ENCODE measurements at places on chromosomes 3 and 15. TPM values are rescaled to one million over a fixed set of nuclear protein-coding genes. Genes with fewer than 3 reads are reported as not detected.

- DNase-seq, result no peak
These were observed 268.0 kb downstream of the SUCLG2 start for GRCh38 chr3:67386451-67386850.

DNA sequence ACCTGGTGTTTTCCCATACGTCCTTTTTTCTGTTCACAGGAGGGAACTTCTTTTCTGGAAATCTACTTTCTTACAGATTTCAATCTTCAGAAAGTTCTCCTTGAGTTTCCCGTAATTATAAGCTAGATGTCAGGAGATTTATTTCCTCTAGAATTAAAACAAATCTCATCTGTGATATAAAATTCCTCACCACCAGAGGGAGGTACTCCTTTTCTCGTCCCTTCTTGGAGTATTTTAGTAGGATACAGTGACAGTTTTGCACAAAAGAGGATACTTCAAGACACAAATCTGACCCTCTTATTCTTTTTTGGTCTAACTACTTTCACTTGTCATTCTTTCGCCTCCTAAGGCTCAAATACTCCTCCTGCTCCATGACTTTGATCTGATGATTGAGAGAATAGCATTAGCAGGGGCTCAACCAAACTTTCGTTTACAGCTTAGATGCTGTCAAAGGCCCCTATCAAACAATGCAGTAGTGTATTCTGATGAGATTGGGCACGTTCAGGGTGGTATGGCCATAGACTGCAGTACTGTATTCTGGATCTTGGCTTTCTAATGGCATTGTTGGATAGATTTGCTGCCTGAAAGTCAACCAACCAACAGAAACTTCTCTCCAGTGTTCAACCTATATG, 38.0 kb downstream of the TMEM41A start:
- DNase-seq, result no peak

DNA sequence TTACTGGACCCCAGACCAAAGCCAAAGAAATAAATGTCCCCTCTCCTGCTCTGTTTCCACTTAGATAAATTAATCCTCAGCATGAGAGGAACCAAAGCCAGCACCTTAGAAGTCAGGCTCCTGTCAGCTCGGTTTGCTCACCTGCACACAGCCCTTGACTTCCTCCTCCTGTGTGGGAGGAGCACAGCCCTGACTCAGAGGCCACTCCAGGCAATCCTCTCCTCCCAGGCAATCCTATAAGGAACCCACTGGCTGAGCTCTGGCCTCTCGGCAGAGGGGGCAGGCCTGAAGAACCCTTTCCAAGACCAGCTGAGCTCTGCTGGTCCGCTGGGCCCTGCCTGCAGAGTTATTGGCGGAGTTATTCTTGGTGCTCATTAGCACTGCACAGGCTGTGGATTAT, 30.8 kb downstream of the LIPC start:
- DNase-seq, result no peak

- no peak for DNase-seq
These were observed 75.9 kb downstream of the GABRG3 start for GRCh38 chr15:27046880-27047279.

GRCh38 chr15:96199111-96199510, 131.4 kb upstream of the NR2F2 start:
- DNase-seq, result no peak

DNA sequence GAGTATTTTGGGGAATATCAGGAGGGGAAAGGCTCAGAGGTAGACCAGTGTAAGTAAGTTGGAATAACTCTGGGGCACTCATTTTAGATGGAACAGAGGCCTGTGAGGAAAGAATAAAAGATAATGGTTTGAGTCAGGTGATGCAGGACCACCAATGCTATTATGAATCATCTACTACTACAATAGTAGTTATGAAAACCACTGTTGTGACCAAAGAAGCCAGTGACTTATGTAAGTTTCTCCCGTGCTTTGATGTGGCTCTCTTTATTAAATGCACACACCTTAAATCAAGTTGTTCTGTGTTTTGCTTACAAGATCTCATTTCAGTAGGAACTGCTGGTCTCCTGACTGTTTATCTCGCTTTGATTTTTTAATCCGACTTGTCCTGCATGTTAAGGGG, 13.1 kb upstream of the GUCA1C start:
- DNase-seq, result no peak

DNA sequence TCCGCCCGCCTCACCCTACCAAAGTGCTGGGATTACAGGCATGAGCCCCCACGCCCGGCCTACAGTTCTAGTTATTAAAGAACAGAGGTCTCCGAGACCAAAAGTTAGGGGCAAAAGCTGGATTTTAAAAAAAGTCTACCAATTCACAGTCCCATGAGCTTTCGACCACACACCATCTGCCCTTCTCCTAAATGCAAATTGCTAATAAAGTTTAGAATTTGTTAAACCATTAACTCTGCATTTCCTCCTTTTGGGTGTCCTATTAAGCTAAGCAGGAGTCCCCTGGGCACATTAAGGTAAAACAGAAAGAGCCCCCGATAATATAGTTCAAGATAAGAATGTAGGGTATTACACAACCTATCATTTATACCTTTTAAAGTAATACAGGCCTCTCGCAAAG, 322.7 kb downstream of the FOXP1 start:
- no peak for DNase-seq

DNA sequence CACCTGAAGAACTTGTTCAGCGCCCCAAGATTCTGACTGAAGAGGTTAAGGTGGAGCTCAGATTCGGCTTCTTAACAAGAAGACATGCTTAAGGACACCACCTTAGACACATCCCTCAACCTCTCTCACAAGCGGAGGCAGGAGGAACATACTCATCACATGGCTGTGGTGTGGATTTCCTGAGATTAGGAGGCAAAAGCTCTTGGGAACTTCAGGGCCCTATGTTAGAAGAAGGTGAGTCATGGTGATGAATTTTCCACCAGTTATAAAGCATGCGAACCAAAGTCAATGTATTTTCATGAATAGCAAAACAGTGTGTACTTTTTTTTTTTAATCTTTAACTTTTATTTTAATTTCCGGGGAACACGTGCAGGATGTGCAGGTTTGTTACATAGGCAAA, 212.2 kb upstream of the SUCLG2 start:
- no peak for DNase-seq

DNA sequence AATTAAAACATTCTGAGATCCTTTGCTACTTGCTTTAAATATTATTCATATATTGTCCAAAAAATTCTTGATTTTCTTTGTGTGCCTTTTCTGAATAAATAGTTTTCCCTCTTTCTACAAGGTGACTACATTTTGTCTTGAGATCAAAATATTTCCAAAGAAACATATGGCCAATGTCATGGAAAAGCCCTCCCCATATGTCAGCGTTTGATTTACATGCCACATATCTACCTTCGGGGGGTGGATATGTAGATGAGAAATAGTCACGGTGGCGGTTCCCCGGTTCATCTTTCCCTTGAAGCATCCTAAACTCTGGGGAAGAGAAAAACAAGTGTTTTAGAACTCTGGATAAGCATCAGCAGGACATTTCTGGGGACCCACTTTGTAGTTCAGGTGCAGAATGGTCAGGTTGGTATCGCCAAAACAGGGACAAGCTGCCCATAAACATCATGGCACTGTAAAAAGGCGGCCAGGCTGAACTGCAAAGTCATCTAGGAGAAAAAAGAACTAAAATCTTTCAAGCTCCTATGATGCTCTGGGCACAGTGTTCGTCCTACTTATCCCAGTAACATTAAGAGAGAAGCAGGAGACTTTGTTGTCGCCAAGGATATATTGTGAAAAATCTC, 91.5 kb downstream of the MEX3B start:
- no peak for DNase-seq

DNA sequence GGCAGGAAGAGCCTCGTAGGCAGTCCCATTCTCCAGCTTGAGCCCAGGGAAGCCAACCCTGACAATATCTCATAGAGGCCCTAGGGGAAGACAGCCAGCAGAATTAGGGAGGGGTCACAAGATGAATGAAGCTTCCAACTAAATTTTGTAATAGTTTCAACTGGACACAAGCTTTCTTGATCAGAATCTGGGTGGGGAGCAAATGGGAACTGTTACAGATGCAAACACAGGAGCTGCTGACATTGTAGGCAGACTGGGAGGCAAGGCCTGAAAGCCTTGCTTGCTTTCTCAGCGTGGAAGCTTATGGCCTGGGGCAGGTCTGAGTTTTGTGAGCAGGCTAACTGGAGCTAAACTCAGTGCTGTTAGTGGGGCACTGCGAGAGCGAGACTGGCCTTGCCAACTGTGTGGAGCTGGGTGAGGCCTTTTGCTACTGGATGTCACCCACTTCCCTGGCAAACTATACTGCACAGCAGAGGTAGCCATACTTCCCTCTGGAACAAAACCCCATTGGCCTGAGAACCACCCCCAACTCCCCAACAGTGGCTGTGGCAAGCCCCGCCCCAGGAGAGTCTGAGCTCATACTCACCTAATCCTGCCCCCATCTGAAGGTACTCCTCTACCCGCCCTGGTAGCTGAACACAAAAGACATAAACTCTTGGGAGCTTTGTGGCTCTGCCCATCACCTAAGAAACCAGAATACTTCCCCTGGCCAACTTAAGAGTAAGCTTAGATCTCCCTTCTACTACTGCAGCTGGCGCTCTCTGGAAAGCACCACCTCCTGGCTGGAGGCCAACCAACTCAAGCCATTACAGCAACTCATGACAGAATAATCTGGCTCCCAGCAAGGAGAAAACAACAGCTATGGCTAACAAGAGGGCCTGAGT, 42.9 kb downstream of the CFAP20DC start:
- DNase-seq, result no peak

DNA sequence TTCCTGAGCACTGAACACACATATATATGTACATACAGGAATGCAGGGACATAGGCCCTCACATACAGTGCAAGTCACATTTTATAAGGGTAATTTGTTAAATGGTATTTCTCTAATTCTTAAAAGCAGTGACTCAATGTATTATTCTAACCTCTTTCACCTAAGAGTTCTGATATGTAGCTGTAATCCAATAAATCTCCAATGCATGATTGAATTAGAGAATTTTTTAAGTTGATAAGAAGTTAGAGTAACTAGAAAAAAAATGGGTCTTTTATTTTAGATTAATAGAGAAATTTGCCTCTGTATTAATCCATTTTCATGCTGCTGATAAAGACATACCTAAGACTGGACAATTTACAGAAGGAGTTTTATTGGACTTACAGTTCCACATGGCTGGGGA, 98.2 kb downstream of the RBMS3 start:
- no peak for DNase-seq

DNA sequence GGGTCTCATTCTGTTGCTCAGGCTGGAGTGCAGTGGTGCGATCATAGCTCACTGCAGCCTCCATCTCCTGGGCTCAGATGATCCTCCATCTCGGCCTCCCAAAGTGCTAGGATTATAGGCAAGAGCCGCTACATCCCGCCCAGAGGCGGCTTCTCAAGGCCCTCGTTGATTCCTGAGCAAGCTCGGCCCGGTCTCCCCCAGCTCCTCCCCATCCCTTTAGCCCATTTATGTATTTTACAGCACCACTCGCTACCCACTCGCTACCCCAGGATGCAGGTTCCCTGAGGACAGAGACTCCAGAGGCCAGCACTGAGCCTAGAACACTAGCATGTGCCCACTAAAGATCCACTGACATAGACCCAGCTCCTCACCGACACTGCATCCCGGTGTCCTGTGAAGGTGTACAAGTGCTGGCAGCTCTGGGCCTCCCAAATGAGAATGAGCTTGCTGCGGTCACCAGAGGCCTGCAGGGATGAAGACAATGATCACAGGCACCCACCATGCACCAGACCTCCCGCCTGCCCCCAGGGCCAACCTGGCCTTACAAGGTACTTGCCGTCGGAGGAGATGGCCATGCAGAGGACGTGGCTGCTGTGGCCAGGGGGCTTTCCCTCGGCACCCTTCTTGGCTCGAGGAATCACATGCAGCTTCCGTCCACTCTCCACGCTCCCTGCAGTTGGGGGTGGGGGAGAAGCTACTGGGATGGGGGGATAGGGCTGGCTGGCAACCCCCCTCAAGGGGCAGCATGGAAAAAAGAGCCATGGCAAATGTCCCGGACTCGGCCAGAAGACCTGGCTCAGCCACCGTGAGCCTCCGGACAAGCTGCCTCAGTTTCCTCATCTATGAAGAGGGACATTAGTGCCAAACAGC, 5.6 kb downstream of the RRP9 start:
- DNase-seq, result no peak

GRCh38 chr3:52403955-52404354, 40.9 kb downstream of the SEMA3G start:
- no peak for DNase-seq

GRCh38 chr3:172515130-172515918, 7.9 kb downstream of the TNFSF10 start:
- DNase-seq, result no peak

DNA sequence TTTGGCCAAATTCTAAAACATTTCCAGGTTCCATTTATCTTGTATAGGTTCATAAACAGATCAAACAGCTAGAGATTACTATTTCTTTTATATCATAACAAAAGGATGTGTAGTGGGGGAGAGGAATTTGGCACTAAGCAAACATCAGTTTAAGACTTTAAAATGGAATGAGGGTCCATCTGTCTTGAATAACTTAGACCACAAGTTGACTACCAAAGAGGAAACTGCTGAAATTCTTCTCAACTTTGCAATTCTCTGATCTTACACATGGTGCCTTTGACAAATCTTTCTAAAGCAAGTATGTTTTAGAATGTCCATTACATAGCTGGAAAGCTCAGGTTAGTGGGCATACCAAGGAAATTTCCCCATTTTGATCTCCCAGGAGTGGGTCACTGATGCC, 140.5 kb upstream of the ADAMTS9 start:
- no peak for DNase-seq

GRCh38 chr15:49964061-49964460, 155.0 kb downstream of the ATP8B4 start:
- no peak for DNase-seq

DNA sequence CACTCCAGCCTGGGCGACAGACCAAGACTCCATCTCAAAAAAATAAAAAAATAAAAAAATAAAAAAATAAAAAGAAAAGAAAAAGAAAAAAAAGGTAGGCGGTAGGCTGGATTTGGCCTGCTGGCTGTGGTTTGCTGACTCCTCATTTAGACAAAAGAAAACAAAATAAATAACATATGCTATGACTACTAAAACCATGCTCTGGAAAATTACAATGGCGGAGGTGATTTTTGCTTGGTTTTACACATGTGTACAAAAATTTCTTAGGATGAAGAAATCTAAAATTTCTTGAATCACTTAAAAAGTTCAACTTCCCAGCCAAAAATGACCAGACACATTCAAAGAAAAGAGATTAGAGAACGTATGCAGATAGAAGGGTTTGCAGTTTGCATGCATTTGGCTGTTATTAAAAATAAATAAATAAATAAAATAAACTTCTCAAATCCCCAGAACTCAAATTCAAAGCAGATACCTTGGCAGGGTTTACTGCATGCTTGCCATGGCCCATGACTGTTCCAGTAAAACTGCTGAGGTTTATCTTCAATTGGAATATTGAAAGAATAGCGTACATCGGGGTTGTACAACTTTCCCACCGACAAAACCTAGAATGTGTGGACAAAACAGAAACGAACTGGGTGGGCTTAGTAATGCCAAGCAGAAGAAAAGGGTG, 65.9 kb downstream of the ADAMTS9 start:
- DNase-seq, result no peak

- DNase-seq, result no peak
These were observed 36.4 kb downstream of the EPHB3 start for GRCh38 chr3:184597829-184598573.

The SLC51A gene
- total RNA-seq, result not detected

The SCG3 gene
- total RNA-seq, result 48.5 TPM

The ZMAT3 gene
- total RNA-seq, result 15.1 TPM

The BCHE gene
- total RNA-seq, result 21.1 TPM

The ARNT2 gene
- 75.5 TPM for total RNA-seq

The NLGN1 gene
- total RNA-seq, result 61.6 TPM

The FAM3D gene
- not detected for total RNA-seq

The DTWD1 gene
- 32.5 TPM for total RNA-seq

The GPR15 gene
- not detected for total RNA-seq

The RPL39L gene
- 11.8 TPM for total RNA-seq

The VGLL3 gene
- 2.5 TPM for total RNA-seq

All from cerebellum (tissue), 4 donors.